Activated gamma-delta T cell treated with Interleukin-2 at 50 U/mL for 16 hours (primary cell): ENCODE measurements at places on chromosomes 4 and X.

GRCh38 chr4:86307432-86307831 is 52.4 kb downstream of the MAPK10 start:
- no peak for DNase-seq

DNA sequence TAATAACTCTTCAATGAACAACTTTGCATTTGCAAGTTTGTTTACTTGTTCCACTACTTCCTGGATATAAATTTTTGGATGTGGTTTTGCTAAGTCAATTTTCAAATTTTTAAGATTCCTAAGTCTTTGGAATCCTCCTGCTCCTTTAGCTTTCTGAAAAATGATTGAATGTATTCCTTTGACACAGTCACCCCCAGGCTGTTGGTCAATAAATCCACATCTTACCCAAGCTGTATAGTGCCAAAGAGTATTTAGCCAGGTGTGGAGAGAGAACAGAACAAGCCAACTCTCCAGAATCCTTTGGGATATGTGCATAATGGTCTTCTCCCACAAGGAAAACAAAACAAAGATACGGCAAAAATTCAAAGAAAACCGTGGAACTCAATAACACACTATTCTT is 56.9 kb upstream of the INTU start:
- DNase-seq, result no peak

- DNase-seq, result no peak
These were observed 691 bp downstream of the MAGED1 start for GRCh38 chrX:51893931-51894696.

DNA sequence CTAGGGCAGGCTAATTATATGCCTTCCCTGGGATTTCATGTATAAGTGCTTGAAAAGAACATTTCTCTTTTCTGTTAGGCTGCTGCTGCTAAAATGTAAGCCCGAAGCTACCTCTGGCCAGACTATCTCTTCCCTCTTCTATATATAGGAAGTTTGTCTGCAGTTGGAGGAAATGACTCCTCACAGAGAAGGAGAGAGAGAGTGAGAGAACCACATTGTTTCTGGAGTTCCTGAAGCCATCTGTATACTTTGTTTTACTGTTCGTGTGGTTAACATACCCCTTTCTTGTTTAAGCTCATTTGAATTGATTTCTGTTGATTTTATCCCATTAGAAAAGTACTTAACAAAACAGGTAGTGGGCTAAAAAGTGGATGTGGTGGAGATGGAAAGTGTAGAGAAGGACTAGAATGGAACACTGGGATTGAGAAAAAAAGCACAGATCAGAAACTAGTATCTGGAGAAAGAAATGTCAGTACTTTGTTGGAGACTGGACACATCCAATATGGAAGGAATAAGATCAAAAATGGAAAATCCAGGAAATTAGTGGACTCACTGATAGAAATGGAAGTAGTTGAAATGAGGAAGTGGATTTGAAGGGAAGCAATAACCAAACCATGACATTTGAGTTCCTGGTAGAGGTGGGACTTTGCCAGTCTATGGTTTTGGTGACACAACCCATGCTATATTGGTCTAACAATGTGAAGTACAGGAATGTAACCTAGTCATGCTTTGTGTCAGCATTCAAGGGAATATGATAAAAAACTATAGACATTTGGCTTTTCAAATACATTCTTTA is 112.6 kb downstream of the TMA16 start:
- no peak for DNase-seq

DNA sequence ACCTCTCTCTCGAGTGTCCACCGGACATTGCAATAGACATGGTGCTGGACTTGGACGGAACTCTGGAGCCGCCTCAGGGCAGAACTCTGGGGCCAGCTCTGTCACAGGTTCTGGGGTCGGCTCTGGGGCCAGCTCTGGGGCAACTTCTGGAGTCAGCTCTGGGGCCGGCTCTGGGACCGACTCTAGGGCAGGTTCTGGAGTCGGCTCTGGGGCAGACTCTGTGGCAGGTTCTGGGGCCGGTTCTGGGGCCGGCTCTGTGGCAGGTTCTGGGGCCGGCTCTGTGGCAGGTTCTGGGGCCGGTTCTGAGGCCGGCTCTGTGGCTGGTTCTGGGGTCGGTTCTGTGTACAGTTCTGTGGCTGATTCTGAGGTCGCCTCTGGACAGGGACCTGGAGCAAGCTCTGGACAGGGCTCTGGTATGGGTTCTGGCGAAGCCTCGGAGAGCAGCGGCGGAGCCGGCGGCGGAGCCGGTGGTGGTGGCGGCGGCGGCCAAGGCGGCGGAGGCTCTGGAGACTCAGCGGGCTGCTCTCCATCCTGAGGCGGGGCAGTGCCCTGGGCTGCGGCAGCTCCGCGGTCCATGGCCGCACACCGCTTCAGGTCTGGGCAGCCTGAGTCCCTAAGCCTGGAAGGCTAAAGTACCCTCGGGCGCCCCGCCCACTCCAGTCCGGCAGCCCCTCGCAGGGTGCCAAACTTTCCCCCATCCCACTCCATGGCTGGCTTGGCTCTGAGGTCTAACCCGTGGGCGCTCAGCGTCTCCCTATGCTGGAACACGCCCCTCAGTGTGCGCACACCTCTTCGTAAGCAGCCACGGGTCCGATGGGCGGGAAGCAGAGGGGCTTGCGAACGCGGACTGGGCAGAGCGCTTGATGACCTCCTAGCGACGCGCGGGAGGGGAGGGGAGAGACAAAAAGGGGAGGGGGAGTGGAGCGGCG is at the start of gene DGKK:
Gene DGKK (minus strand): TSS at position 723 of the 929 bp plus-strand sequence. CDS start 147 bp downstream, at position 576.
- no peak for DNase-seq

GRCh38 chrX:47902161-47902560 is 65.5 kb downstream of the ZNF81 start:
- no peak for DNase-seq

GRCh38 chr4:82371497-82371896 is 2.3 kb downstream of the HNRNPD start:
- DNase-seq, result no peak

GRCh38 chr4:28557755-28558154 is 1697.1 kb downstream of the STIM2 start:
- DNase-seq, result no peak

- DNase-seq, result no peak
These were observed 156.9 kb upstream of the SLC7A11 start for GRCh38 chr4:138399081-138399480.

DNA sequence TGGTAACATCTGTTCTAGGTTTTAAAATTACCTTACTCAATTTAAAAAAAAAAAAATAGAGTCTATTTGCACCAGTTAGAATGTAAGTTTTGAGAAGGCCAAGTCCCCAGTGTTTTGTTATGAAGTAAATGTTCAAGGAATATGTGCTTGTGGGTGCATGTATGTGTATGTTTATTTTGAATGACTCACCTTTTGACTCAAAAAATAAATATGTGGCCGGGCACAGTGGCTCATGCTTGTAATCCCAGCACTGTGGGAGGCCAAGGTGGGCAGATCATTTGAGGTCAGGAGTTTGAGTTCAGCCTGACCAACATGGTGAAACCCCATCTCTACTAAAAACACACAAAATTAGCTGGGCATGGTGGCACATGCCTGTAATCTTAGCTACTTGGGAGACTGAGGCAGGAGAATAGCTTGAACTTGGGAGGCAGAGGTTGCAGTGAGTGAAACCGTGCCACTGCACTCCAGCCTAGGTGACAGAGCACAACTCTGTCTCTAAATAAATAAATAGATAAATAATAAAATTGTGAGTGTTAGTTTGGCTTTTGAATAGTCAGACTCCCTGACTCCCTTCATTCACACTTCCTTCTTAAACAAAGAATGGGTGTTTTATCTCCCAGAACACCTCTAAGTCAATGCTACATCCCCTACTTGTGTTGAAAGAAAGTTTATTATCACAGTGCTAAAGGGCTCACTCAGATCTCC is 511.3 kb upstream of the PCDH7 start:
- no peak for DNase-seq
